ENCODE measurements at places on chromosomes 16 and 17.

GRCh38 chr17:45575126-45575885, 84.8 kb upstream of the PLEKHM1 start:
- no peak for DNase-seq

- no peak for DNase-seq
Measured at GRCh38 chr17:79991924-79992648, 43.6 kb downstream of the TBC1D16 start.

GRCh38 chr16:23949630-23950290, 114.0 kb downstream of the PRKCB start:
- no peak for DNase-seq

DNA sequence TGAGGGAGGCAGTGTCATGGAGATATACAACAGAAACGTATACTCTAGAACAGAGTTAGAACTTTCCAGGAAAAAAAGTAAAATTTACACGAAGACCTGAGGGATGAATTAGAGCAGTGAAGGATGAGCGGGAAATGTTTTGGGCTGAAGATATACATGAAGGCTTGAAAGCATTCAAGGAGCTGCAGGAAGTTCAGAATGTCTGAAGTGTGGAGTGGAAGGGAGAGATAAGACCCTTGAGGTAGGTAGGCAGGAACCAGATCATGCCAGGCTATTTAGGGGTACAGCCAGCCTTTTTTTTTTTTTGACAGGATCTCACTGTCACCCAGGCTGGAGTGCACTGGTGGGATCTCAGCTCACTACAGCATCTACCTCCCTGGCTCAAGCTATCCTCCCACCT, 3.2 kb upstream of the NLK start:
- DNase-seq = no peak

- DNase-seq = no peak
Measured at GRCh38 chr17:28069061-28069460, 26.6 kb downstream of the NLK start.

- DNase-seq = no peak
Measured at GRCh38 chr17:74825952-74826719, 33.5 kb downstream of the GRIN2C start.

GRCh38 chr17:79325709-79326430, 251.2 kb downstream of the ENGASE start:
- no peak for DNase-seq
